ENCODE measurements at places on chromosomes 4 and X.

DNA sequence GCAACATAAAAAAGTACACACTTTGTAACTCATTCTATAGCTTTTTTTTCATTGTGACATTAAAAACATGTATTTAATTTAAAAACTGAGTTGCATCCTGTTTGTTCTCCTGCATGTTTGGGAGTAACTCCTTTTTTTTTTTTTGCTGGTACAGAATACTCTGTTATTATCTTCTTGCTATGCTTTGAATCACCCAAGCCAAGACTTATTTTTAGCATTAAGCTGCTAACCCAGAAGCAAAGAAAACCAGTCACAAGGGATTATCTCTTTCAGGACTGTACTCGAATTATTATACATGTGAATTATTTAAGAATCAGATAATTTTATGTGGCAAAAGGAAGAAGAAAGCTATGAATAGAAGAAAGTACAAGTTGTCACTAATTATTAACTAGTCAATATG is 194.9 kb downstream of the ADAMTS3 start:
- no peak for DNase-seq

DNA sequence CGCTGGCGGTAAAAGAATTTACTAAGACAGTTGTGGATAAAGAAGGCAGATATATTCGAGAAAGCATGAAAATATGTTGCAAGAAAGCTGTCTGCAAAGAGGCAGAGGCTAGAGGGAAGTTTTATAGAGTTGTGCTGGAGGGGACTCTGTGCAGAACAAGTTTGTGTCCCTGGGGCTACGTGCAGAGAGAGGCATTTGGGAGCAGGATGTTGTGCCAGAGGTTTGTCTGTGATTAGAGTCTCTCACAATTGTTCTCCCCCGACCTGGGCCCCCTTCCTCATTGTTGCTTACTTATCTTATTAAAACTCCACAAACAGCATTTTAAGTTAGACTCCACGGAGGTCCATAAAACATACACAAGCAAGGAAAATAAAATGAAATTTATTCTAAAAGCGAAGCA is 831.3 kb downstream of the NLGN4X start:
- no peak for DNase-seq

GRCh38 chr4:28010577-28011240 is 1150.1 kb downstream of the STIM2 start:
- DNase-seq: no peak

DNA sequence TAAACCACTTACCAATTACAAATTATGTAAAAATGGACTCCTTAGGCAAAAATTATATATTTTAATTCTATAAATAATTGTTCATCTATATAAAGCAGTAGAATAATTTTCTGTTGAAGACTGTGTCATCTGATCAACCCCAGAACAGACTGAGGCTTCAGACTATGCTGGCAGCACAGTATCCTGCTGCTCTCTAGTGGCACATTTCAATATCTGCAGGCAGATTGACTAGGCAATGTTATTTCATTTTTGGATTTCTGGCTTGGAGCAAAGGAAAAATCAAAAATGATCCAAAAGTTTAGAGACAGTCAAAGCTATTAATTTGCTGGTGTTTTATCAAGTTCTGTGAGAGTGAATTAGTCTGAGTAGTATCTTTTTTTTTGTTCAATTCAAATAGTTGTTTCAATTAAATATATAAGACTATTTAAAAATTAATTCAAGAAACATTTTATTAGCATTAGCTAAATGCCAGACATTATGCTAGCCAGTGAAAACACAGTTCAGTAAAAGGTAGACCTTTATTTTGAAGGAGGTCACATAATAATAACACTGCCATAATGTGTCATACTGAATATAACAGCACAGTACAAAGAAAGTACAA is 21.3 kb upstream of the SULT1E1 start:
- peak; percentile 19 for DNase-seq

GRCh38 chr4:40394236-40394635 is 59.1 kb downstream of the CHRNA9 start:
- no peak for DNase-seq

DNA sequence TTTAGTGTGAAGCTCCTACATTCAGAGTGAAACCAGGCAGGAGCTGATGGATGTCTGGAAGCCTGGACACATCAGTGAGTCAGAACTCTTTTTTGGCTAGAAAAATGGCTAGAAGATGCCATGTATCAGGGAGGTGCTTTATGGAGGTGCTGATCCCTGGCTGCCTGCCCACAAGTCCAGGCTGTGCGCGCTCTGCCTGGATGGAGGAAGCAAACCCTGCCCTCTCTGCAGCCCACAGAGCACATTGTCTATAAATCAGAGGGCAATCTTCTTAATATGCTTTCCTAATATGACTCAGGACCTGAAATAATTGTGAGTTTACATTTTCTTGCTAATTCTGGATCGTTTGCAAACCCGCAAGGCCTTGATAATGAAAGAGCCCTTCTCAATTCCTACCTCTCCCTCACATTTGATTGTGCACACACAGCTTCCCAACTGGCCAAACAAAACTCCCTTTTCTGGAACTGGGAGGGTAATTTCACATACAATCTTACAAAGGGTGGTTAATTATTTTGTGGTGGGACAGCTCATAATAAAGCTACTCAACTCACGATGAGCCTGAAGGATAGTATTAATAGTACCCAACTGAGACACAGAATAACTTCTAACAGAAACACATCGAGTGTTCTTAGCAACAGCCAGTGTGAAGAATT is 11.7 kb downstream of the MFAP3L start:
- no peak for DNase-seq

- DNase-seq: no peak
Observed at GRCh38 chr4:5553801-5554200, 154.6 kb downstream of the EVC2 start.

- no peak for DNase-seq
Observed at GRCh38 chrX:125101971-125102755, 217.5 kb upstream of the TEX13C start.

- DNase-seq: no peak
Observed at GRCh38 chrX:64456828-64457227, 61.6 kb upstream of the MTMR8 start.

- no peak for DNase-seq
Observed at GRCh38 chr4:153222707-153223426, 18.6 kb downstream of the TRIM2 start.

DNA sequence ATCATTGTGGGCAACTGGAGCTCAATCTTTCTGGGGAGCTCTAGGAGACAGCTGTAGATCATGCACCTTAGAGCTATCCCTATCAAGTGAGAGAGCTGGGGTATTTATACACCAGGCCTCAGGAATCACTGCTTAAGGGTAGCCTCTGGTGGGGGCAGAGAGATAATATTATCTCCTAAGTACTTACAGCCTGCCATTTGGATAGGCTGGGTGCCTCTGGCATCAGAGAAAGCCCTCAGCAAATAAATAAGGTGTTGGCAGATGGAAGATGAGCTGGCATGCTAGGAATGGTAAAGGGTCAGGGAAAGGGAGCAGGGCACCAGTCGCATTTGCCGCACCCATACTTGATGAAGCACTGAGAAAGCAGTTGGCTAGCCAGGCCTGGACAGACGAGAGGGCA is 75.9 kb downstream of the HCCS start:
- DNase-seq: no peak

- no peak for DNase-seq
Observed at GRCh38 chr4:106753426-106753825, 282.7 kb downstream of the DKK2 start.

GRCh38 chr4:67776746-67777145 is 22.6 kb upstream of the GNRHR start:
- DNase-seq: no peak

DNA sequence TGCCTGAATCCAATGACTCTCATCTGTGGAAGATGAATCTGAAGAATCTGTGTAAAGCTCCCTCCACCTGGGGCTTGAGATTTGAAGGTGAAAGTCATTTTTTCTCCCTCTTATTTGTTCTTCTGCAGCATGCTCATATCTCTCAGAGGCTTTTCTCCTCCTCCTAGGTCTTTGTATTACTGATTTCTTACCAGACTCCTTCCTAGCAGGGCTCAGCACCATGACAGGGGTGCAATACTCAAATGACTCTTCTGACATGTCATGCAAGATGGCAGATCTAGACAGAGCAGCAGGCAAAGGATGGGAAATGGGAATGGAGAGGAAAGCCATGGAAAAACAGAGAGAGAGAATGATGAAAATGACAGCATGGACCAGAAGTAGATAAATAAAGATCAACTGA is 118.3 kb downstream of the TMA16 start:
- DNase-seq: no peak

- DNase-seq: no peak
Observed at GRCh38 chr4:124055896-124056295, 656.6 kb downstream of the ANKRD50 start.

GRCh38 chr4:124030147-124030546 is 633.6 kb downstream of the SPRY1 start:
- DNase-seq: no peak

DNA sequence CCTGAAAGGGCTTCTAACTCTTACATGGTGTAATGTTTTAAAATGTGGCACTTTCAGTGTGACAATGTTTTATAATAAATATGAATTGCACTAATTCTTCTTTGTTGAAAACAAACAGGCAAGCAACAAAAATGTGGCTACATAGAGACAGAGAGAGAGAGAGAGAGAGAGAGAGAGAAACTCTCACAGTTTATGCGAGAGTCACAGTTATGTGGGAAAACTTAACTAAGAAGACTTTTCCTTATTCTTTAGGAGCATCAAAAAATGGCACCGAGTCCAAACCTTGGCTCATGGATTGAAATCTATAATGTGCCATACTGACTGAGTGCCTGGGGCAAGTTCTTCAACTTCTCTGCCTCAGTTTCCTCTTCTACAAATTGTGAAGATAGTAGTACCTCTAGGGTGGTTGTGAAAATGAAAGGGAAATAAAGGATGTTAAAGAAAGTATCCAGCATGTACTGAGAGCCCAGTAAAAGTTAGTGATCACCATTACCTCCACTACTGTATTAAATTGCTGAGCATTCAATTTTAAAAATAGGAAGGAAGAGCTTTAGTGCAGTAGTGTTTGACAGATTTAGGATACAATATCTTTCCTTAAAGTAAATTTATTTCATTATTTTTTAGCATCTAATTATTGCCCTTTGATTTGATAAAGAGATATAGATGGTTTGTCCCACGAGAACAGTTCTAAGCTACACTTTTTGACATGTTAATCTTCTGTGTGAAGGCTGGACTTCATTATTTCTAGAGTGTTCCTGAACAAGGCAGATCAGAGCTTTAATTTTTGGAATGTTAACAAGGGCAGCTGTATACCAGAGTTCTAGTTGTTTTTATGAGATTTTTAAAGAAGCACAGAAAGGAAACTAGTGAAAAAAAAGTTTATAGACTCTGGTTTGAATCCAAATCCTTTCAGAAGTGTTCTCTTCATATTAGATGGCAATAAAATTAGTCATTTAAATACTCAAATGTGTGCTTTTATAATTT is 187.5 kb upstream of the ANK2 start:
- DNase-seq: no peak

- DNase-seq: no peak
Observed at GRCh38 chr4:41012293-41012692, 202.0 kb downstream of the APBB2 start.

GRCh38 chrX:67939270-67939669 is 395.4 kb downstream of the AR start:
- no peak for DNase-seq

DNA sequence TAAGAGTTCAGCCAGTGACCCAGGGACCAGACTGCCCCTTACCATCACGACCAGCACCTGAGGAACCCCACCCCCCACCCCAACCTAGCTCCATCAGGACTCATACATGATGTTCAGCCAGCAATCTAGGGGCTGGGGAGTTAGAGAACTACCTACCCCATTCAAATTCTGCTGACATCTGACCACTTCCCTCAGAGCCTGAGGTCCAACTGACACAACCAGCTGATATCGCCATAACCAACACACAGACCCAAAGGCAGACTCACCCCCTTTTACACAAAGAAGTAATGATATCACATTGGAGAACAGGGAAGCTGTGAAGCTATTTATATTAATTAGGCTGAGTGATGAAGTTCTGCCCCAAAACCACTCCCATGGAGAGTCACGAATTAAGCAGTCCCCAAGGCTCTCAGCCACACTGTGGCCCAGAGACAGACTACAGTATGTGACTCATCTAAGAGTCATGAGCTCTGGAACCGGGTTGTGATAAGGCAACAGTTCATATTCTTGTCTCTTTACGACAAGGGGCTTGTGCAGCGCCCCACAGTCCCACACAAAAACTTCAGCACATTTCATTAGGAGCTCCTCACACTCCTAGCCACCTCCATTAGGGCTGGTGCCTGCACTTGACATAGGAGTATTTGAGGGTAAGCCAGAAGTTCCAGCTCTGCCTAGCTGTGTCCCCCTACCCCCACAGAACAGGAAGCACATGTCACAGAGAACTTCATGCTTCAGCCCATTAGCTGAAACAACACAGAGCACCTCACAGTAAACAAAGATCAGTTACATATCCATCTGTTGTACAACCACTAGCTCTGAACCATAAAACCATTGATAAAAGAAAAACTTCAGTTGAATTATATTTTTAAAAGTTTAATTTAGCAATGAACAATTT is 184.7 kb upstream of the ZCCHC13 start:
- DNase-seq: no peak

DNA sequence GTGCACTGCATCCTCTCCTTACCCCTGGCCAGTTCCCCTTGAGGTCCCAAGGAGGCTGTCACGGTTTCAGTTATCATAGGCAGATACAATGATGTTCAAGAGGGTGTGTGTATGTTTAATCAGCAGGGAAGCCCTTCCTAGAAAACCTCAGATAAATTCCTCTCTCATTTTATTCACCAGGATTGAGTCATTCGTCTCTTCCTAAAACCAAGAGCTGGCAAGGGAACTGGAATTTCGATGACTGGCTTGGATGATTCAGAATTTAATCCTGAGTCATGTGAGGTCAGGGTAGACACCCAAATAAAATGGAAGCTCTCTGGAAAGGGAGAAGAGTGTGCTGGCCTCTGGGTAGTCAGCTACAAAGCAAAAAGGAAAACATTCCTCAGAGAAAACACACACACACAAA is 106.2 kb upstream of the RAPGEF2 start:
- no peak for DNase-seq

GRCh38 chrX:134821901-134822300 is 163.6 kb upstream of the PLAC1 start:
- DNase-seq: no peak

- DNase-seq: no peak
Observed at GRCh38 chr4:16416601-16417000, 190.3 kb upstream of the TAPT1 start.

- DNase-seq: no peak
Observed at GRCh38 chrX:129462707-129463106, 60.6 kb downstream of the SMARCA1 start.

DNA sequence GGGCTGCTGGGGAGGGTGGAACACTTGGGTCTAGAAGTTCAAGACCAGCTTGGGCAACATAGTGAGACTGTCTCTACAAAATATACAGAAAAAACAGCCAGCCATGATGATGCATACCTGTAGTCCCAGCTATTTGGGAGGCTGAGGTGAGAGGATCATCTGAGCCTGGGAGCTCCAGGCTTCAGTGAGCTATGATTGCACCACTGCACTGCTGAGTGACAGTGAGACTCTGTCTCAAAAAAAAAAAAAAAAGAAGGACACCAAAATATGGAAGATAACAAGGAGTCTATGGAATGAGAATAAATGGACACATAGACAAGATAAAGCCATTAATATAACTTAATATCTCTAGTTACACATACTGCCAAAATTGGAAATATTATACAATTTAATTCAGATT is 62.7 kb upstream of the IL15 start:
- no peak for DNase-seq

All from stimulated activated CD4-positive, alpha-beta T cell treated with anti-CD3 and anti-CD28 coated beads, Interleukin-1b, Interleukin-23, amount 100 ng/mL, for 48 hours (primary cell).